MCF 10A (cell line): ENCODE measurements at places on chromosomes 4 and X.

GRCh38 chr4:13782231-13782630 lies 154.7 kb upstream of the BOD1L1 start:
- no peak for DNase-seq

DNA sequence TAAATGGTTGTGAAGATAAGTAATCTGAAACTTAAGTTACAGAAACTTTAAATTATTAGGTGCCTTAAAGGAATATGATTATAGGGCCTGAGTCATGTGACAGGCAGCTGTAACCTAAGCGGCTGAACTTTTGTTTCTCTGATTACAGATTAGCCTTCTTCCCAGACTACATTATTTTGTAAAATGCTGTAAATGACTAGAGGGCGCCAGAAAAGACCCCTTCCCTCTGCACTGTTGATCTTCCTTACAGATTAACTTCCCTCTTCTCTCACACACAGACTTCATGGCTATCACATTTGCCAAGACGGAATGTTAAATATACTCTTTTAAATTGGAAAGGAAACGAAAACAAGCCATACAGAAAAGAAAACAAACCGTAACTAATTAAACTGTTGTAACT lies 96.6 kb downstream of the EVC2 start:
- DNase-seq: no peak

- peak; percentile 94 for DNase-seq
These were observed 144.4 kb downstream of the GLRA2 start for GRCh38 chrX:14673764-14674163.

GRCh38 chr4:95466791-95467190 lies 82.0 kb downstream of the UNC5C start:
- DNase-seq: peak; percentile 1

GRCh38 chr4:65341557-65341956 lies 328.7 kb downstream of the EPHA5 start:
- DNase-seq: no peak

DNA sequence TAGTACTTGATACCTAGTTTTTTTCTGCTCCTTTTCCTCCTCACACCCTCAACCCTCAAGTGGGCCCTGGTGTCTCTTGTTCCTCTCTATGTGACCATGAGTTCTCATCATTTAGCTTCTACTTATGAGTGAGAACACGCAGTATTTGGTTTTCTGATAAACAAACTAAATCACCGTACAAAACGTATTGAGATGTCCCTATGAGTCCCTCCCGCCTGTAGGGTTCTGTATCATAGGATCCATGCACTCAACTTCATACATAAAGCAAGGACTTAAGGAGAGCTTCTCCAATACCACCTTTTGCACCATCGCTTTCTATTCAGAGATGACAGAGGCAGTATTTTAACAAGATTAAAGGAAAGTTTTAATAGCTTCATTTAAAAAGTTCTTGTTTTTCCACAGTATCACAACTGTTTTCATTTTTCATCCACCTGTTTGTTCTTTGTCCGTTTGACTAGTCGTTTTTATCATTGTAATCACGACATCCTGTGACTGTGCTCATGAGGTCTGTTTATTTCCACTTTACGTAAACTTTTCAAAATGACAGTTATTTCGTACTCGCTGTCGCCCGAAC lies 457 bp upstream of the RAB9A start:
- no peak for DNase-seq

DNA sequence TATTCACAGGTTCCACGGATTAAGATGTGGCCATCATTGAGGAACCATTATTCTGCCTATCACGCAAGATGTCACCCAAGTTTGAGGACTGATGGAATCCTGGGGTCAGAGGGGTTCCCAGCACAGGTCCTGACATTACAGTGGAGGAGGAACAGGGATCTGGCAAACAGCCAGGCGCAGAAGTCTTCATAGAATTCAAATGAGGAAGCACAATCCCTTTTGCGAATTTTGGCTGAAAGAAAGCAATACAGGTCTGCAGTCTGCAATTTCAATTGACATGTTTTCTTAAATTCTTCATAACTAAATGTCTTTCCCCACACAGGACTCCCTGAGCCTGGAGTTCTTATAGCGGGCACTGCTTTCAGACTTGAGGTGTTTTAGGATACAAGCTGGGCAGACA lies 14.5 kb downstream of the DOCK11 start:
- DNase-seq: no peak

GRCh38 chr4:114146947-114147618 lies 167.6 kb upstream of the ARSJ start:
- no peak for DNase-seq

DNA sequence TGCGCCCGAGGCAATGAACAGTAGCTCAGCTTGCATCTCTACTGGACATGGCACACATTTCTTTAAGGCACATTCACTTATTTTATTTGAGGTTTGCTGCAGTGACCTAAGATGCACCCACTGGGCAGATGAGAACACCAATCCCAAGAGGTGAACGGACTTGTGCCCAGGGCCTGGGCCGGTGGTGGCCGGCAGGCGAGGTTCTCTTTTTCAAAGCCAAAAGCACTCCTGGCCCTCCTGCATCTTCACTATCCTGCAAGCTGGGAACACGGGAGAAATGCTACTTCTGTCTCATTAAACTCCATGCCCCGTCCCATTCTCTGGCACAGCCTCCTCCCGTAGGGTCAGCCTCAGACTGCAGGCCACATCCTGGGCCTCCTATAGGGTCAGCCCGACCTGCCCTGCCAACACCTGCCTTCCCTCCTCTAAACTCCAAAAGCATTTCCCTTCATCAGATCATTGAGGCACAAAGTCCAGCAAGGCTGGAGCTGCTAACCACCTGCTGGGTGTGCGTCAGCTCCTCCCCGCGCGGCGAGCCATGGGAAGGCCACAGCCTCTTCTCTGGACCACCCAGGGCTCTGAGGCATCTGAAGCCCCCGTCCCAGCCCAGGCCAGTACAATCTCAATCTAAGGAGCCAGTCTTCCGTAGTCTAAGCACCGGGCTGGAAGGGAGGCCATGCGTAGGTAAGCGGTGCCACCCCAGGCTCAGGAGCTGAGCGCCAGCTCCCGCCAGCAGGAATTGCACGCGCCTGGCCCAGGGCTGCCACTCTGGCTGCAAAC lies 166.1 kb downstream of the AFAP1 start:
- DNase-seq: no peak

GRCh38 chrX:53704294-53704693 lies 17.8 kb upstream of the HUWE1 start:
- DNase-seq: no peak

GRCh38 chrX:72107320-72107719 lies 24.4 kb downstream of the RTL5 start:
- DNase-seq: peak; percentile 83

DNA sequence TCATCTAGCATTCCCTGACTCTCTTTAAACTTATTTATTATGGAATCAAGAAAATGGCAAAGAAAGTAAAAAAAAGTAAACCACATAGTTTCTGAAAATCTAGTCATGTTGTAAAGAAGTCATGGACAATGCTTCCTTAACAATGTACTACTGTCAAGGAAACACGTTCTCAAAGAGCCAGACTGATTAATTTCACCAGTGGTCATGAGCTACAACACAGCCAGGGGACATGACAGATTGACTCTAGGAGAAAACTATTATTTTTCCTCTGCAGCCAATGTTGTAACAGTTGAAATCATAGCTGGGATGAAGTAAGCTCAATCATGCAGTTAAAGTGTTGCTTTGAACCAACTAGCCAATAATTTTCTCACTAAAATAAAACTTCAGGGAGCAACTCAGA lies 109.2 kb downstream of the MAPK10 start:
- no peak for DNase-seq

GRCh38 chr4:46388857-46389256 lies 1.1 kb downstream of the GABRA2 start:
- peak; percentile 2 for DNase-seq
